ENCODE measurements at places on chromosomes 6 and 20. TPM values are rescaled to one million over a fixed set of nuclear protein-coding genes. Genes with fewer than 3 reads are reported as not detected.

GRCh38 chr6:89368999-89369398 is 16.5 kb upstream of the UBE2J1 start:
- no peak for DNase-seq

GSS gene
- total RNA-seq, result 25.5 TPM

GRCh38 chr6:110181131-110182030 is 1.2 kb downstream of the CDC40 start:
- no peak for DNase-seq

TRIM31 gene
- total RNA-seq, result not detected

GRCh38 chr20:2210646-2211552 is 84.9 kb upstream of the TGM3 start:
- DNase-seq, result peak; percentile 82

DNA sequence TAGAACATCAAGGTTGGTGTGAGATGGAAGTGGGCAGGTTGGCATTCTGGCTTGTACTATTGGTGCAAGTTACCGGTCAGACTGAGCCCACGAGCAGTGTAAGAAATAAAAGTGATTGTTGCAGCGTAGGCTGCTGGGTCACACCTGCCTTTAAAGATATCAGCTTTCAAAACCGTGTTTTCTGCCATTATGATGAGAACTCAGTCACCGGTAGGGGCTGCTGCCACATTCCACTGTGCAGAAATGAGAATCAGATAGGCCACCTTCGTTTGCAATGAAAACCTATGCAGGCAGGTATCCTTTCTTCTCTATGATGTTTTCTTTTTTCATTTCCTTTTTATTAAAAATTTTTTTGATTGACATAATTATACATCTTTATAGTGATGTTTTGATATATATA is 168.5 kb downstream of the MYLK4 start:
- no peak for DNase-seq

DNA sequence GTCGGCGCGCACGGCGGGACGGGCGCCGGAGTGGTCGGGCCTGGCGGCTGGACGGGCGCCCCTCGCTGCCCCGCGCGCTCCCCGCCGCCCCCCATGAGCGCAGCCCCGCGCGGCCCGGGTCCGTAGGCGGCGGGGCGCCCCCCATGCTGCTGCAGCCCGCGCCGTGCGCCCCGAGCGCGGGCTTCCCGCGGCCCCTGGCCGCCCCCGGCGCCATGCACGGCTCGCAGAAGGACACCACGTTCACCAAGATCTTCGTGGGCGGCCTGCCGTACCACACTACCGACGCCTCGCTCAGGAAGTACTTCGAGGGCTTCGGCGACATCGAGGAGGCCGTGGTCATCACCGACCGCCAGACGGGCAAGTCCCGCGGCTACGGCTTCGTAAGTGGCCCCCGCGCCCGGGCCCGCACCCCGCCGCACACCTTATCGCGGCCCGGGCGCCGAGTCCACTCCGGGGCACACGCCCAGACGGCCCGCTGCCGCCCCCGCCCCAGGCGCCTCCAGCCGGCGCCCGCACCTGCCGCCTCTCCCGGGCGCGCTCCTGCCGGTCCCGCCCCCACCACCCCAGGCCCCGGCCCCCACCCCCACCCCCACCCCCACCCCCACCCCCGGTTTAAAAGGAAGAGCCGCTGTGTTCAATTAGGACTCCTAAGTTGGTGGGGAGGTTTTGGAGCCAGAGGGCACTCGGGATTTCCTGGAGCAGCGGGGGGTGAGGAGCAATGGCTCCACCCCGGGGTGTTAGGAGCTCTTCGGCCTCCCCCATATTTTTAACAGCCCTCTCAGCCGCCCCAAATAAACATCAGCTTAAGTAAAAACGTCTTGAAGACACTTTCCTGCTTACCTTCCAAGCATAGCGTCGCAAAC is 474 bp downstream of the RBM38 start:
- DNase-seq, result peak; percentile 81

DNA sequence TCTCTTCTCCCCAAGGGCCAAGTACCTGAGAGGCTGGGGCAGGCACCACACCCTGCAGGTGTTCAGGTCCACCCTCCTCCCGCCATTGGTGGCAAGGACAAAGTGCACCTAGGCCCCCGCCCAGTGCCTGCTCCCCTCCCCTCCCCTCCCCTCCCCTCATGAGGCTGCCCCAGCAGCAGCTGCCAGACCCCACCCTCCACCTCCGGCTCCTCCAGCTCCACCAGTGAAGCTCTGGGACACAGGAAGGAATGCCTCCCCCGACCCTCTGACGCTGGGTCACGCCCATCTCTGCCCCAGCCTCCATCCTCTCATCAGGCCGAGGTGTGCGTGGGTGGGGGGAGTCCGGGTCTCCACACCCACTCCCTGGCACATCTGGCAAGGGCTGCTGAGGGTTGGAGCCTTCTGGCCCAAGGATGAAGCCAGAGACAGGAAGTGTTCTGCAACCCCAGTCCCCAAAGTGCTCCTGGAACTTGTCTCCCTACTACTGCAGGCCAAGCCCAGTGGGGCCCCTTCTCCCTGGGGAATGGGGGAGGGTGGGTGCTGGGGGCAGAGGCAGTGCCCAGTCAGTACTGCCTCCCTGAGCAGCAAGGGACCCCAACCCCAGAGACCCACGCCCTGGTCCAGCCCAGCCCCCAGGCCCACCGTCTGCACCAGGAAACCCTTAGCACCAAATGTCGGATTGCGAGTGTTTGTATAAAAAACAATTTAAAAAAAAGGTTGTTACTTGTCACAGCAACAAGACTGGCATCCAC is 1.6 kb upstream of the UCKL1 start:
- no peak for DNase-seq

DNA sequence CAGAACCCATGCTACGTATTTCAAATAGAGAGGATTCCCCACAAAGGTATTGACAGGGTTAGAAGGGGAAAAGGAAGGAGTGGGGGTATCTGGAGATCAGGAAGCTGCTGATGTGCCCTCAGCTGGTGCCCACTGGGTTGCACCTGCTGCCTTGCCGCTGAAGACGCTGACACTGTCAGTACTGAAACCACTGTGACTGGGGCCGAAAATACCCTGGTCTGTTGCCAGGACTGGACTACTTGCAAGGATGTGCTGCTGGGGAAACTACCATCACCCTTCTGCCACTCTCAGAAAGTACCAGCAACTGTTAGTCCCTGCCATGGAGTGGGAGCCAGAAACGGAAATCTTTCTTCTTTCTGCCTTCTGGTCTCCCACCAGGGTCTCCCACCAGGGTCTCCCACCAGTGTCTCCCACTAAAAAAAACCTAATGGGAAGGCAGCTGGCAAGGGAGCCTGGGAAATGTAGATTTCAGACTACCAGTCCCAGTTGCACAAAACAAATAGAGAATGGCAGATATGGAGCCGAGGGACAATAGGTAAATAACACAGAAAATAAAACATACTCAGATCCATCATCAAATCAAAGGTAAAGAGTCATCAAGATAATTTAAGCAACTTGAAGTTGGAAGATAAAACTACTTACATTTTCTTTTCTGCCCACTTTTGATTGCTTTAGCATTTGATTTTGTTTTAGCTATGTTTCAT is 204.8 kb downstream of the TPBG start:
- DNase-seq, result no peak

DNA sequence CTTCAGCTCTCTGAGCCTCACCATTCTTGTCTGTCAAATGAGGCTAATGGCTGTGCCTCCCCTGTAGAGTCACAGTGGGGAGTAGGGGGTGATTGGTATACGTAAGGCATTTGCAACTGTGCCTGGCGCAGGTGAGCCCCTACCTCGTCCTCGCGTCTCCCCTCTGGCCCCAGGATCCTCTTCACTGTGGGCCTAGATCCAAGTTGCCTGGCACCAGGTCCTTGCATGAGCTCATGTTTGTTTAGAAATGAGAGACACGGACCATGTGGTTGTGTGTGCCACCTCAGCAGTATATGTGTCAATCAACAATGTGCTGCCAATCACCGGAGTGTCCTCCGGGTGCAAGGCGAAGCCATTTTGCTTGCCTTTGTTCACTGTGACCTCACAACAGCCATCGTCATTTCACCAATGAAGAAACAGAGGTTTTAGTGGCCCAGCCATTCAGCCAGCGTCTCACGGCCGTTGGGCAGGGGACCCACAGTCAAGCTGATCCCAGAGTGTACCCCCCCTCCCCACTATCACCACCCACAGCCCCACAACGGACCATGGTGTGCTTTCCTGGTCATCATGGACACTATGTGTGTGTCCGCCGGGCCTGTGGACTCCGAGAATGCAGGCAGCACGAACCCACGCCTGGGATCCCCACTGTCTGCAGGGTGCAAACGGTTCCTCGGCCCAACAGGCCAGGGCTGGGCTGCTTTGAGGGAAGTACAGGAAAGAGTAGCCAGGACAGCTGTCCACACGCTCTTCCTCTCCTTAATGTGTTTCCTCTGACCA is 35.9 kb upstream of the STX16 start:
- DNase-seq, result no peak

DNA sequence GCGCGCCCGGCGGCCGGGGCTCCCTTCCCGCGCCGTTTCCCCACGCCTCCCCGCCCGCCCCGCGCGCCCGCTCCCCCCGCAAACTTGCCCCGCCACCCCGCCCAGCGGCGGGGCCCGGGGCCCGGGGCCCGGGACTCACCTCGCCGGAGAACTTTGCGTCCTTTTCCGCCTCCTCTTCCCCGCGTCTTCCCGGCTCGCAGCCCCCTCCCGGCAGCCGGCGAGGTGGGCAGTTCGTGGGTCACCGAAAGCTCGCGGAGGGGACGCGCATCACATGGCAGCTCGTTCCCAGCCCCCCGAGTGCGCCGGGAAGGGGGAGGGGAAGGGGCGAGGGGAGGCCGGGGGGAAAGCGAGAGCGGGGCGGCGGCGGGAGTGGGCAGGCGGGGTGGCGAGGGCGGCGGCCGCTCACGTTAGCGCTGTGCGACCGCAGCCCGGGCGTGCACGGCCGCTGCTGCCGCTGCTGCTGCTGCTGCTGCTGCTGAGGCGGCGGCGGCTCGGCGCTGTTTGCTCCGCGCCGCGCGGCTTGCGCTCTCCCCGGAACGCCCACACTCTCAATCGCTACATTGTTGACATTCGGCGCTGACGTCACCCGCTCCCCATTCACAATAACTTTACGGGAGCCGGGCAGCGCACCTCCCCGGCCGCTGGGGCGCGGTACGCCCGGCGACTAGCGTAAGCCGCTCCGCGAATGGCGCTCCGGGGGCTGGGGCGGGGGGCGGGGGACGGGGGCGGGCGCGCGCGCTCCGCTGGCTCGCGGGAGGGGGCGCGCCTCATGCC is at the start of gene BACH2:
BACH2 (minus strand) TSS at position 503 of the 774 bp plus-strand sequence. CDS start 287,999 bp downstream, outside the sequence.
- DNase-seq, result peak; percentile 93

DNA sequence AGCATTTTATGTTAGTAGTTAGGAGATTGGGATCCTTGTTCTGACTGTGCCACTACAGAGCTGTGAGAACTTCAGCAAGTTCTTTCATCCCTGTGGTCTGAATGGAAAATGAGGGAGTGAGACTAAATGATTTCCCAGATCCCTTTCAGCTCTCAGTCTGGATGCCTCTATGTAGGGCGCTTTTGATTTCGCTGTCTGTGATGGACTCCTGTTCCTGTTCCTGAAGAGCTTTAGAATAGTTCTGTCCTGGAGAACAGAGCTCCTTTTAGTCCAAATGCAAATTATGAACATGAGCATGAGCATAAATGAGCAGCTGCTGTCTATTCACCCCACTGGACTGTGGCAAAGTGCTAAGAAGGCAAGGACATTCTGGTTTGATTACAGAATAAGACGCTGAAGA is 61.4 kb upstream of the NT5E start:
- no peak for DNase-seq

DNA sequence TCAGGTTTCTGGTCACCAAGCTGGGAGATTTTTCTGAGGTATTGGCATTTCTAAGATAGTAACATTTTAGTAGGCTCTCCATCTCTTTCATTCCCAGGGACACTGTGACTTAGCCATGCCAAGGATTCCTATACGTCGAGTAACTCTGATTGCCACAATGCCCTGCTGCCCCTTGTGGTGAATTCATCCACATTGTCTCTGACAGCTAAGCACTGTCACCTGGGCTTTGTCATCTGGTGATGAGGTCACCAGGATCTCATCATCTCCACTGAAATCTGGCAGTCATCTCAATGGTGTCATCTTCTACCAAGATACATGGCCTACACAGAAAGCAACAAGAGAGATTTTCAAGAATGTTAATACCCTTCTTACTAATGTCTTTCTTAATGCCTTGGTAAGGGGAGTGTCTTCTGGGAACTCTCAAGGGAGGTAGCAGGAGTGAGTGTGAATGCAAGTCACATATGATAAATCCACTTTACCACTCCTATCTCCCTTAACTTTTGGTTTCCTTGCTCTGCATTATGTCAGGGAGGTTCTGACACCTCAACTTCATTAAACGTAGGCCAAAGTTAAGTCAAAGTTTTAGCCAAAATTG is 246.7 kb downstream of the CD109 start:
- DNase-seq, result no peak

DNA sequence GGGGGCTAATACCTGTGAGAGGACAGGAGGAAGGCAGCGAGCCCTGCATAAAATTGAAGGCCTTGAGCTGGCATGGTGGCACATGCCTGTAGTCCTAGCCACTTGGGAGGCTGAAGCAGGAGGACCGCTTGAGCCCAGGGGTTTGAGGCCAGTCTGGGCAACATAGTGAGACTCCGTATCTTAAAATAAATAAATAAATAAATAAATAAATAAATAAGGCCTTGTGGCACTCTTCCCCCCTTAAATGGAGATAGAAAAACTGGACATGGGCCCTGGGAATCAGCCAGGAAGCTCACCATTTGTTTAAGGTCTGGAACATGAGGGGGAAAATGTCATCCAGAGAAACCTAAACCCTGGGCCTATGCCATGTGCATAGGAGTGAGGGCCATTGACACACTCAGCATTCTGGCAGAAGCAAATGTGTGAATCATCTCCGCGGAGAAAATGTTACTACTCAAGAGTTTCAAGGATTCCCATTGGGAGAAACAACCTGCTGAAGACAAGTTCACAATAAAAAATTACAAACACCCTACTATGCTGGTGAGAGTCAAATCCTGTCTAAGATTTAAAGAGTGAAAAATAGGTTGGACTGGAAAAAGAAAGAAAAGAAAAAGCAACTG is 51.9 kb upstream of the UBR2 start:
- no peak for DNase-seq

C20orf141 gene
- not detected for total RNA-seq

DSP gene
- total RNA-seq, result 3.0 TPM

DNA sequence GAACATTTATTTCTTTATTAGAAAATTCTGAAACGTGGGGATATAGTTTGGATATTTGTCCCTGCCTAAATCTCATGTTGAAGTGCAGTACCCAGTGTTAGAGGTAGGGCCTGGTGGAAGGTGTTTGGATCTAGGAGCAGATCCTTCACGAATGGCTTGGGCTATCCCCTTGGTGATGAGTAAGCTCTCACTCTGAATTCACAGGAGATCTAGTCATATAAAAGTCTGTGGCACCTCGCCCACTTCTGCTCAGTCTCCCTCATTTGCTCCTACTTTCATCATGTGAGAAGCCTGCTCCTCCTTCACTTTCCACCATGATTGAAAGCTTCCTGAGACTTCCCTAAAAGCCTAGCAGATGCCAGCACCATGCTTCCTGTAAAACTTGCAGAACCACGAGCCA is 96.8 kb upstream of the GJE1 start:
- no peak for DNase-seq

- no peak for DNase-seq
Measured at GRCh38 chr20:23640671-23641667, 3.2 kb upstream of the CST3 start.

- no peak for DNase-seq
Measured at GRCh38 chr6:37704923-37705238, 7.2 kb upstream of the MDGA1 start.
